Tibial nerve (tissue), 4 donors: ENCODE measurements at places on chromosomes 6 and 20. TPM values are rescaled to one million over a fixed set of nuclear protein-coding genes. Genes with fewer than 3 reads are reported as not detected.

- no peaks in the 10 kb centered on the region for H3K27me3 ChIP-seq
- no peak overlapping the region for H3K27ac ChIP-seq
- H3K36me3 ChIP-seq = no peaks in the 10 kb centered on the region
- no peaks in the 10 kb centered on the region for H3K4me1 ChIP-seq
Measured at GRCh38 chr20:10067321-10067720, 32.5 kb downstream of the ANKEF1 start.

DNA sequence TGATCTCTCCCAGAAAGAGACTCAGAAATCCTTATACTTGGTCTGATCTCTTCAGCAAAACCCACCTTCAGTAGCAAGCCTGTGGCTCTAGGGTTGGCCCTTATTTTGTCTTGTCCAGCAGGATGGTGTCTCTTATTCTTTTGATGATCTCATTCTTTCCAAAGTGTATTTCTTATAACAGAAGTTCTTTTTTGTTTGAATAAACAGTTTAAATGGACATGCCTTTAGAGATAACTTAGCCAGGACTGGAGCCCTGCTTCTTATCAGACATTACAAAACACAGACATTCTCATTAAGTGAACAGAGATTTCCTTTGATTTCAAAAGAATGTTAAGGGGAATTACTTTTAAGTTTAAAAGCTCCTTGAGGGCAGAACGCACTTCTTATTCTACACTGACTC, 31.7 kb downstream of the KCNS1 start:
- H3K27ac ChIP-seq = no peak overlapping the region
- no peak overlapping the region for H3K4me3 ChIP-seq
- no peaks in the 10 kb centered on the region for H3K36me3 ChIP-seq
- no peaks in the 10 kb centered on the region for H3K27me3 ChIP-seq
- H3K4me1 ChIP-seq = no peaks in the 10 kb centered on the region

GRCh38 chr6:162261598-162261997, 466.0 kb downstream of the PRKN start:
- DNase-seq = no peak
- H3K27ac ChIP-seq = no peak overlapping the region
- no peaks in the 10 kb centered on the region for H3K27me3 ChIP-seq

- peak overlapping the region; percentile 51 for H3K27ac ChIP-seq
- H3K4me1 ChIP-seq = peaks cover 3% of the 10 kb centered on the region
- DNase-seq = no peak
- no peaks in the 10 kb centered on the region for H3K36me3 ChIP-seq
- H3K4me3 ChIP-seq = peak overlapping the region; percentile 36
Measured at GRCh38 chr6:123804014-123804786, 535 bp downstream of the NKAIN2 start.

DNA sequence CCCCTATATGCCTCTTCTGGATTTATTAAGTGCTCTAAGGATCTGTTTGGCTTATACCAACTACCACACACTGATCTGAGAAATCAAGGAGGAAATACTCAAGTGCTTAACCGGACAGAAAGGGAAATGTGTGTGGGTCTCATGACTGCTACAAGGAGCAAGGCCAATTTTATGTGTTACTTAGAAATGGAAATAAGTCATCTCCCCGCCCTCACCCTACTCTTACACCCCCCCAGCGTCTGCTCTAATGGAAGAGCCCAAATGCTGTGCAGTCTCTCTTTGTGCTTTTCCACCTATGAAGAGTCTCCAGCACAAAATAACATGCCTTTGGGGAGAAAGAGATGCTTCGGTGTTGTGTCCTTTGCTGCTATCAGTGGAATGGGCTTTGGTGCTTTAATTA, 428.8 kb upstream of the ARID1B start:
- H3K4me3 ChIP-seq = no peak overlapping the region
- no peaks in the 10 kb centered on the region for H3K36me3 ChIP-seq
- H3K4me1 ChIP-seq = no peaks in the 10 kb centered on the region
- no peak for DNase-seq
- no peaks in the 10 kb centered on the region for H3K27me3 ChIP-seq
- H3K27ac ChIP-seq = no peak overlapping the region

- H3K4me3 ChIP-seq = no peak overlapping the region
- H3K4me1 ChIP-seq = no peaks in the 10 kb centered on the region
- peaks cover 4% of the 10 kb centered on the region for H3K36me3 ChIP-seq
- no peaks in the 10 kb centered on the region for H3K27me3 ChIP-seq
- H3K27ac ChIP-seq = no peak overlapping the region
- DNase-seq = no peak
Measured at GRCh38 chr20:45867136-45867818, 9.9 kb downstream of the ZSWIM3 start.

GRCh38 chr6:36593569-36594028, 563 bp upstream of the SRSF3 start:
- H3K4me1 ChIP-seq = peaks cover 21% of the 10 kb centered on the region
- H3K27me3 ChIP-seq = no peaks in the 10 kb centered on the region
- H3K4me3 ChIP-seq = peak overlapping the region; percentile 90
- H3K27ac ChIP-seq = peak overlapping the region; percentile 99
- H3K36me3 ChIP-seq = peaks cover 7% of the 10 kb centered on the region
- DNase-seq = peak; percentile 61

GRCh38 chr6:106963544-106963943, 11.0 kb downstream of the CD24 start:
- no peaks in the 10 kb centered on the region for H3K36me3 ChIP-seq
- no peaks in the 10 kb centered on the region for H3K4me1 ChIP-seq
- peaks cover 7% of the 10 kb centered on the region for H3K27me3 ChIP-seq
- DNase-seq = no peak

DNA sequence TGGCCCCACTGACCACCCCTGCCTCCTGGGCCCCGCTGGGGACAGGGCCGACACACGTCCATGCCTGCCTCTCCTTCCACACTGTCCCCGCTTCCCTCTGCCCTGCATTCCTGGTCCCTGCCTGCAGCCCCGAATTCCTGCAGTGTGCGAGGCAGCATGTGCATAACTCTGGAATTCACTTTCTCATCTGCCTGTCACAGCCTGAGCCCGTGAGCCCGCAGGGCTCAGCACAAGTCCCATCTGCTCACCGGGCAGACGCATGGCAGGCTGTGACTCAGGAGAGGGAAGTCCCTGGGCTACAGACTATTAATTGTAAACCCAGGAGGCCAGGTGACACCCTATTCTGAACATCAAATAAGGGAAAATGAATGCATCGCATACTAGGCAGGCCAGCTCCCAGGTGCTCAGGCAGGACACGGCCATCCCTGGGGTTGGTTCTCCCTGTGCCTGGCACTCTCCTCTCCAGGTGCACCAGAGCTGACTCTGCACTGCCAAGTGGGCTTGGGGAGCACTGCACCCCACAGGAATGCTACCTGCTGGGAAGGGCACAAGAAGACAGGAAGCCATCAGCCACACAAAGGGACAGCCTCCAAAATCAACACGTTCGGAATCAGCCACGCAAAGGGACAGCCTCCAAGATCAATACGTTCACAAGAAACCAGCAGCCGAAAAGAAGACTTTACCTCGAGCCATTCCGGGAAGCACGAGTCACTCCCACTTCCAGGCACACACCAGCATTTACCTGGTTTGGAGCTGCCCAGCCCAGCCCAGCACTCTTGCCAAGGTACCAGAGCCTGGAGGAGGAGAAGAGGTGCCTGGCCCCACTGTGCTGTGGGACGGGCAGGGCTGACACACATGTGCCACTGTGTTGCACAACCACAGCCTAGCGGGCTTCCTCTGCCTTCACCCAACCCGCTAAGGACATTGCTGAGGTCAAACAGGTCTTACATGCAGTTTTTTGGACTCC, 65.9 kb downstream of the DLL1 start:
- no peaks in the 10 kb centered on the region for H3K27me3 ChIP-seq
- no peak for DNase-seq
- H3K4me1 ChIP-seq = no peaks in the 10 kb centered on the region
- H3K4me3 ChIP-seq = no peak overlapping the region

DNA sequence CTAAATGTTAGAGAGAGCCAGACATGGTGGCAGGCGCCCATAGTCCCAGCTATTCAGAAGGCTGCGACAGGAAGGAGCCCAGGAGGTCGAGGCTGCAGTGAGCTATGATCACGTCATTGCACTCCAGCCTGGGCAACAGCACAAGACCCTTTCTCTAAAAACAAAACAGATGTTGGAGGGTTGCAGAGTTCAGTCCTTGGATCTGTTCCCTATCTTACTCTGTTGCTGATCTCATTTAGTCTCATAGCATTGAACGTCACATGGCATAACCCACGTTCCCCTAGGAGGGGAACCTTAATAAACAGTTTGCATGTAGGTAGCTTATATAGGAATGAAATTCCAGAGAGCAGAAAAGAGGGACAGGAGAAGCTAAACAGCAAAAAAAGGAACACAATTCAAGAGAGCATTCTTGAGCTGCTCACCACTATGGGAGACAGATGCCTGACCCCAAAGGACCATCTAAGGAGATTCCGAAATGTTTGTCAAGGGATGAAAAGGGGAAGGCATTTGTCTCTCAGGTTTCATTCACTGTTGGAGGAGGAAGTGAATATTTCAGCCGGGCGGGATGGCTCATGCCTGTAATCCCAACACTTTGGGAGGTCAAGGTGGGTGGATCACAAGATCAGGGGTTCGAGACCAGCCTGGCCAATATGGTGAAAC, 54.6 kb upstream of the PIM1 start:
- H3K4me1 ChIP-seq = peaks cover under 1% of the 10 kb centered on the region
- no peaks in the 10 kb centered on the region for H3K36me3 ChIP-seq
- DNase-seq = no peak

DNA sequence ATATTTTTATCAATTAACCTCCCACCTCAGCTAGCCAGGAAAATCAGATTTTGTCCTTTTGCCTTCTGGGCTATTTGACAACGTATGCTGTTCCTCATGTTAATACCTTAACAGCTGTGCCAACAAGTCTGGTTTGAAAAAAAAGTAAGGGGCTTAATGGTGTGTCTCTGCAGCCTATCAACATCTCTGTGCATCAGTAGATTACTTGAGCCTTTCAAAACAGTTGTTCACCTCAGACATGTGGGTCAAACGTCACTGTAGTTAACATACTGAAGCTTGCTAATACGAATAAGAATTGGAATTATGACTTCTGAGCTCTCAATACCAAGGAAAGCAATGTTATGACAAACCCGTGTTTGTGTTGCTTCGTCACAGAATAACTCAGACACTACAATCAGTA, 23.0 kb downstream of the CEP57L1 start:
- no peaks in the 10 kb centered on the region for H3K36me3 ChIP-seq
- no peak overlapping the region for H3K27ac ChIP-seq
- DNase-seq = no peak
- H3K4me1 ChIP-seq = peaks cover 13% of the 10 kb centered on the region
- no peak overlapping the region for H3K4me3 ChIP-seq

- no peaks in the 10 kb centered on the region for H3K27me3 ChIP-seq
- DNase-seq = no peak
- H3K27ac ChIP-seq = no peak overlapping the region
- no peaks in the 10 kb centered on the region for H3K36me3 ChIP-seq
- H3K4me3 ChIP-seq = peak overlapping the region; percentile 77
- peaks cover 42% of the 10 kb centered on the region for H3K4me1 ChIP-seq
Measured at GRCh38 chr6:37699138-37699766, 1.6 kb upstream of the MDGA1 start.

DNA sequence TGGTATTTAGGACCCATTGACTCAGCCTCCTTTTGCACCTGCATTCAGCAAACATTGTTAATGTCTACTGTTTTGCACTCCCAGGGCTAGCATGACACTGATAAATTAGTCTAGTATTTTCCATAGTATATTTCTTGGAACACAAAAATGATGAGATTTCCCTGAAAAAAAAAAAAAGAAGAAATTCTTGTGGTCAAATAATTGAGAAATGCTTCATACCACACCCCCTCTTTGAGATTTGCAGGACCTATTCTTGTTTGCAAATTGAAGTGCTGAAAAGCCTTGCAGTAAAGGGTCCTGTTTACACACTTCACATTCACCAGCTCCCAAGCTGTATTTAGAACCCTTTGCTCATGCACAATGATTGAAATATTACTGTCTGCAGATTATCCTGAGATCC, 36.3 kb upstream of the CLIC5 start:
- H3K4me1 ChIP-seq = peaks cover 11% of the 10 kb centered on the region
- H3K4me3 ChIP-seq = no peak overlapping the region
- H3K27me3 ChIP-seq = no peaks in the 10 kb centered on the region

DNA sequence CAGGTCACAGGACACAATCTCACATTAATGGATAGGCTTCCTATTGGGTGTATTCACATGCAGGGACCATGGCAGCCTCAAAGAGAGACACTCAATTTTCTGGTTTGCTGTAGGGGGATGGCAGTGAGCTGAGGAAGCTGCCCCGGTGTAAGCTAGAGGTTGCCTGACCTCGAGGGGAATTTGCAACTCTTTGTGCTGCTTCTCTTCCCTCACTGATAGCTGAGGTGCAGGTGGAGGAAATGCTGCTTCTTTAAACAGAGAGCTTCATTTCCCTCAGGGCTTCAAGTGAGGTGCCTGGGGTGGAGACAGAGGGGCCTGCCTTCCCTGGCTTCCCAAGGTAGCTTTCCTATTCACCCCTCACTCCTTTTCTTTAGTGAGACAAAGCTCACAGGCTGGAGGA, 151.9 kb downstream of the CD83 start:
- H3K27me3 ChIP-seq = no peaks in the 10 kb centered on the region
- H3K4me3 ChIP-seq = no peak overlapping the region
- no peak for DNase-seq

DNA sequence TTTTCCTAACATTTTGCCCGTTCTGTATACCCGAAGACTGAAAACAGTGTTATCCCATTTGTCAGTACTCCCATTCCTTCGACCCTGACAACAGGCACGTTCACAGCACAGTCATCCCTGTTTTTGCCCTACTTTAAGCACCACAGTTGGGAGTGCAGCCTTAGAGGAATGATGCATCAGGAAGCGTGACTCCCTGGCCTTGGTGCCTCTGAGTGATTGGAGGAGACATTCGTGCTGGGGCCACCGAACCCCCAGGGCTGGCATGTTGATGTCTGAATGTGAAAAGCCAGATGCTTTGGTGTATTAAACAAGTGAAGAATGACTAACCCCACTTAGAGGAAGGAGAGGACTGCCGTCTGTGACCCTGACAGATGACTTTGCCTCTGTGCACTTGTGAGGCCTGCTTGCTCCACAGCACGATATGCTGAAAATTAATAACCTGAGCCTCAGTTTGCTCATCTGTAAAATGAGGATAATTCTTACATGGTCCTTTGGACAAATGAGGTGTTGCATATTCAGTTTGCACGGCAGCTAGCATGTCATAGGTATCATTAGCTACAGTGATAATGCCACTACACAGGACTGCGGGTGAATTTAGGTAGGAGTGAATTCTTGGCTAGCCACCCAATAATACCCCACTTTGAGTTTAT, 36.0 kb downstream of the STK35 start:
- DNase-seq = no peak
- H3K36me3 ChIP-seq = no peaks in the 10 kb centered on the region
- H3K4me1 ChIP-seq = no peaks in the 10 kb centered on the region
- no peak overlapping the region for H3K27ac ChIP-seq

- H3K4me1 ChIP-seq = no peaks in the 10 kb centered on the region
- H3K36me3 ChIP-seq = no peaks in the 10 kb centered on the region
- H3K27me3 ChIP-seq = no peaks in the 10 kb centered on the region
- no peak for DNase-seq
- H3K4me3 ChIP-seq = no peak overlapping the region
- H3K27ac ChIP-seq = no peak overlapping the region
Measured at GRCh38 chr20:33589059-33589458, 73.1 kb upstream of the C20orf144 start.

The LPIN3 gene
- total RNA-seq = 64.8 TPM

The SNRNP48 gene
- total RNA-seq = 15.7 TPM

The OGFR gene
- 67.1 TPM for total RNA-seq
